ENCODE measurements at places on chromosomes 12 and 14. TPM values are rescaled to one million over a fixed set of nuclear protein-coding genes. Genes with fewer than 3 reads are reported as not detected.

ALDH1L2 gene
- total RNA-seq: not detected

- no peak for DNase-seq
Observed at GRCh38 chr12:39619316-39619659, 315 bp downstream of the ABCD2 start.

- DNase-seq: no peak
Observed at GRCh38 chr14:87179936-87180335, 813.0 kb downstream of the GALC start.

DNA sequence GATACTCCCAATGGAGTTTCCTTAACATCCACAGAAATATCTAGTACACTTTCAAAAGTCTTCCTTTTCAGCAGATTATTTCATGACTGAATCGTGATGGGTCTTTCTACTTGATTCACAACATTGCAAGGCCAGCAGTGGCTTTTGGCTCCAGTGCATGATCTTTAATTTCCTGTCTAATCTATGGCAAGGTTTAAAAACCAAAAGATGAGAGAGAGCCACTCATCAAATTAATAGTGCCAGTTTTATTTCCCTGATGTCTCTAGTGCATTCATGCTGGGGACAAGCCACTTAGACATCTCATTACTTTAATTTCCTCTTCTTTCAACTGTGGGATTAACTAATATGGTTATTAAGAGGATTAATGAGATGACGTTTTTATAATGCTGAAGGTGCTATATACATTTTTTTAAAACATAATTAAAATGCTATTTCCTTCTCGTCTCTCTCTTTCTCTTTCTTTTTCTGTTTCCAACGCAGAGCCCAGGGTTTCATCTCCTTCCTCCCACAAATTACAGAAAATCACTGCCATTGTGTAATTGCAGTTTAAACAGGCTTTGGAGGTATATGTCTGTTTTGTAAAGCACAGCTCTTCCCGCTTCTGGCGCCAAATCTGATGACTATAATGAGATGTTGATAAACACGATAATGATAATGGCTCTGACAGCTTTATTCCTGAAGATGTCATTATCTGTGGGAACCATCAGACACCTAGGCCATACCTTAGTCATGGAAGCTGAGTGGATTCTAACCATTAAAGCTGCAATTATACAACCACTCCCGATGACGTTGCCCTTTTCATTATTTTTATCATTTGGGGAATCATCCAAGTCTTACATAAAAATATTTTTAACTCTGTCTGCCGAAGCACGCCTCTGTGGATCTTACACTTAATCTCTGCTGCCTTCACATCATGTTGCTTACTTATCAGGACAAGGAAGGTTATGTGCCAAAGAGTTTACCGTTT is 103.1 kb upstream of the PPM1H start:
- DNase-seq: no peak

LRTM2 gene
- 0.11 TPM for total RNA-seq

DNA sequence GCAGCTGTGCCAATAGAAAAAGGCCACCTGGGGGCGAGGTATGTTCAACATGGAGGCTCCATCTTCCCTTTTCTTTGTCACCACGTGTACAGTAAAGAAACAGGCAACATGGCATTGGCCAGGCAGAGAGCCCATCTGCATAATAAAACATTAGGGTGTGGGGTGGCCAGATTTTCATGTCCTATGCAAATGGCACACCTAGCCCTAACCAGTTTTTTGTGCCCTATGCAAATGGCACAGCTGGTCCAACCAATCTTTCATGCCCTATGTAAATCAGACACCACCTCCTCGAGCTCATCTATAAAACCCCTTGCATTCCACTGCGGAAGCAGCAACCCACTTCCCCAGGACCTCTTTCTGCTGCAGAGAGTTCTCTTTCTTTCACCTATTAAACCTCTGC is 149.1 kb upstream of the RGS6 start:
- no peak for DNase-seq

- no peak for DNase-seq
Observed at GRCh38 chr12:118981285-118982211, at the start of gene SRRM4. Gene SRRM4, plus strand, starts transcription at chr12:118981541. Its CDS starts 342 bp downstream, at chr12:118981883.

DNA sequence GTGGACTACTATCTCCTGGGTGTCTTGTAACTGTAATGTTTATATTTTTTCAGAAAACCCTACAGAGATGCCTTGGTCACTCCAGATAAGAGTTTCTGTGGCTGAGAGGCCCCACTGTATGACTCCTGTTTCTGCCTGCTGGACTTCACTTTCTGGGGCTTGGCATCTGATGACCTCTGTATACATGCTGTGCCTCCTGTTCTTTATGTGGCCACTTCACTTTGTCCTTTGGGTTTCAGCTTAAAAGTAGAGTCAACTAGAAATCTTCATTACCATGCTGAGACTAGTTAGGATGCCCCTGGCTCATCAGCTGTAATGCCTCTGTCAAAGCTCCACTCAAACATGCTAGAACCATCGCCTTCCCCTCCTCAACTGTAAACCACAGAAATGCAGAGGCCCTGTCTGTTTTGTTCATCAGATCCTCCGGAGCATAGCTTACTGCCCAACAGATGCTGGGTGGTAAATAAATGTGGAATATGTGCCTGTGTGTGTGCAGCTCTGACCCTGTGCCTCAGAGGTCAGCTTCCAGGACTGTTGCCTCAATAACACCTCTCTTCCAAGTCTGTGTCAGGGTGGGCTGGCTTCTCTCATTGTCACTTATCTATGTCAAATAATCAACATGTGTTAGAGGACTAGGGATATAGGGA is 25.5 kb downstream of the ZNF664 start:
- no peak for DNase-seq

GRCh38 chr12:89134213-89134770 is 218.0 kb downstream of the DUSP6 start:
- no peak for DNase-seq

- no peak for DNase-seq
Observed at GRCh38 chr14:101557811-101558738, 3.2 kb upstream of the DIO3 start.

DNA sequence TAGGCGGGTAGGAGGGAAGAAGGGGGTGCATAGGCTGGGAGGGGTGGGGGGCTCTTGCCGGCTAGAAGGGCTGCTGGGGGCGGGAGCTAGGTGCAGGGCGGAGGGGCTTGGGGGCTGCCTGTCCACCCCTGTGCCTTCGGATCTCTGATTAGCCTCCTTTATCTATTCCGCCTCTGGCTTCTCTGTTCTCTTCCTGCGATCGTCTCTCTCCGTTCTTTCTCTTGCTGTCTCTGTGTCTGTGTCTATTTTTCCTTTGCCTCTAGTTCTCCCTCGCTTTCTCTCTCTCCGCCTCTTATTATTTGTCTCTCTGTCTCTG is 166.7 kb upstream of the LHX5 start:
- DNase-seq: no peak

GRCh38 chr12:32522331-32523221 is 123.2 kb downstream of the FGD4 start:
- no peak for DNase-seq

GRCh38 chr14:105060751-105061427 is 4.3 kb downstream of the GPR132 start:
- DNase-seq: no peak

DNA sequence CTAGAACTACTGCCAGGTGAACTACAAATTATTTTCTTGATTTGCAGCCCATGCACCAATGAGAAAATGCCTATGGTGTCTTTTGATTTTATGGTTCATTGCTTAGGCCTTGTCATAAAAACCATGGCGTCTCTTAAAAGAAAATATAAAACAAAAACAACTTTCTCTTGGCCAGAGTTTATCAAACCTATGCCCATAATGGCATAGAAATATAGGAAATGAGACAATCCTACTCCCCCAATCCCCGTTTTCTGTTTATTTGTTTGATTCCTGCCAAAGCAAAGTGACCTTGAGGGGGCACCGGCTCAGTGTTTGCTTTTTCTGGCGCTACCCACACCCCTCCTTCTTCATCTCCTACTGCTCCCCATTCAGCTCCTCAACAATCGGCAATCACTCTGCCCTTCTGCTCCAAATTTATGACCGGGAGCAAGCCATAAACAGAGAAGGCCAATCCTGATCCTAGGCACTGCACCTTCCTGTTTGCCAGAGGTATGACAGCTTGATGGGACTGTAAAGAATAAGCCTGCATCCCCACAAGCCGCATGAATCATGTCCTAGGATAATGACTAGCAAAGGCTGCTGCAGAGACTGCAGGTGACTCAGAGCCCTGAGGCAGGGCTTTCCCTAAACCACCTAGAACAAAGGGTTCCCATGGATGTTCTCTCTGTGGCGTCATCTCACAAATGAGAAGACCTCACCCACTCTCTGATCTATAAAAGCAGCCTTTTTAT is 874.9 kb downstream of the NRXN3 start:
- DNase-seq: no peak

DNA sequence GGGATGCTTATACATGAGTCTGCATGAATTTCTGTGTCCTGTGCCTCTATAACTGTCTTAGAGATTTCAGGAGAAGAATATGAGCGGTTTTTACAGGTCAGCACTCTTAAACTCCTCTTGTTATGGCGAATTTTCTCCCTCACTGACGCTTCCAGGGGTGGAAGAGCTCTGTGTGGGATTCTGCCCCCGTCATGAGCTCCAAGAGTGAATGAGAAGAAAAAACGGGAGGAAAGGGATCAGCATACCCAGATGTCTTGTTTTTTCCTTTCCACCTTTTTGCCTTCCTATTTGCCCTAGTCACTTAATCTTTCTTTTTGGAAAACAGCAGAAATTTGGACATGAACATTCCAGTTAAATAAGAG is 651 bp downstream of the PFKM start:
- no peak for DNase-seq

DNA sequence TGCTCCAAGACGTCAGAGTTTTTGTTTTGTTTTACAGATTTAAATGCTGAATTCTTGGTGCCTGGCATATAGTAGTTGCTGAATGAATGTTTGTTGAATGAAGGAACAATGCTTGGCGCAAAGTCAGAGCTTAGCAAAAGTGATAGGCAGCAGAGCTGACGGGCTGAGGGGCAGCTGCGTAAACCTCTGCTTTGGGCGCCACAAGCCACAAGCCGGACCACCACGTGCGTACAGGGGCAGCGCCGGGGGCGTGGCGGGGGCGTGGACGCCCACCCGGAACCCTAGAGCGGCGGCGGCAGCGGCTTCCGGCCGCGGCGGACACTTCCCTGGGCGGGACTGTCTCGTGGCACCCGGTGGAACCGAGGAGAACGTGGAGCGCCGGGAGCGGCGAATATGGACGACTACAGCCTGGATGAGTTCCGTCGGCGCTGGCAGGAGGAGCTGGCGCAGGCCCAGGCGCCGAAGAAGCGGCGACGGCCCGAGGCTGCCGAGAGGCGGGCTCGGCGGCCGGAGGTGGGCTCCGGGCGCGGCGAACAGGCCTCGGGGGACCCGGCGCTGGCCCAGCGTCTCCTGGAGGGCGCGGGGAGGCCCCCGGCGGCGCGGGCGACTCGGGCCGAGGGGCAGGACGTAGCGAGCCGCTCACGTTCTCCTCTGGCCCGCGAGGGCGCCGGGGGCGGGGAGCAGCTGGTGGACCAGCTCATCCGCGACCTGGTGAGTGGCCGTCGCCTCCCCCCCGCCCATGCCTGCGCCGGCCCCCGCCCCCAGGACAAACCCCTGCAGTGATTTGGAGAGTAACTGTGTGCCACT is at the start of gene FBXW8:
FBXW8 (plus strand) TSS at position 306 of the 807 bp plus-strand sequence; CDS start at position 394, 88 bp downstream.
- DNase-seq: peak; percentile 51

- DNase-seq: no peak
Observed at GRCh38 chr14:76761960-76762410, 717 bp downstream of the VASH1 start.

- DNase-seq: no peak
Observed at GRCh38 chr12:93497456-93497855, 30.1 kb downstream of the MRPL42 start.

DNA sequence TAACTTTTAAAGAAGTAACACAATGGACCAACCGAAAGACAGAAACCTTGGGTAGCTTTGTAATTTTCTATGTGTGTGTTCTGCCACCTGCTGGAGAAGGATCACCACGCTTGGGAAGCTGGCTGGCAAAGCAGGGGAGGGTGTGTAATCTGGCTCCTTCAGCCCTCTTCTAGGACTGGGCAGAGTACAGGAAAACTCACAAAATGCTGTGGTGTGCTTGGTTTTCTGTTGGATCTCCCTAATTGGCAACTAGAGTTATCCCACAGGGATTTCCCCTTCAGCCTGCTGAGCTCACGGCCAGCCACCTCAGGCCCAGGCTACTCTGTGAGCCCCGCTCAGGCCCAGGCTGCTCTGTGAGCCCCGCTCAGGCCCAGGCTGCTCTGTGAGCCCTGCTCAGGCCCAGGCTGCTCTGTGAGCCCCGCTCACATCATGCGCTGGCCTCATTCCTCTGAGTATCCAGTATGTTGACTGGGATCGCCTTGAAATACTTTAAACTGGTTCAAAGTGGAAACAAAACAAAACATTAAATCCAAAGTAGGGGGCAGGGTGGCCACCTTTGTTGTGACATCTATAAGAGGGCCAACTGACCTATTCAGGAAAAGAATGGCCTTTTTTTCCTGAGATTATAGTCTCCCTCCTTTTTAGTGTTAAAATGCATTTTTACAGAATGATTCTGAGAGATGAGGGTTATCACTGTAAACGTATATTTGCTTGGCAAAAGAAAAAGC is 52.0 kb upstream of the RNU6-8 start:
- peak; percentile 25 for DNase-seq

- DNase-seq: no peak
Observed at GRCh38 chr14:104595116-104595675, 9.4 kb downstream of the TMEM179 start.

DNA sequence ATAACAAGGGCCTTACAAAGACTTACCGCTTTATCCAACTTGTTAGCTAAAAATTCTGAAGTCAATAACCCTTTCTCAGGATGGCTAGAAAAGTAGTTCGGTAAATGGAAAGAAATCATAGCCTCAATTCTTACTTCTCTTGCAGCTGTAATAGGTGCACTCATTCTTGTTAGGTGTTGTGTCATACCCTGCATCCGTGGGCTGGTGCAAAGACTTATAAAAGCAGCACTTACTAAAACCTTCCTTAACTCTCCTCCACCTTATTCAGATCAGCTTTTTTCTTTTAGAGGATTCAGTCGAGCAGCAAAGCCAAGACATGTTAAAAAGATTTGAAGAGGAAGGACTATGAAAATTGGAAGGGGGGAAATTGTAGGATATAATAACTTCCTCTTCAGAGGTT is 238.2 kb upstream of the DIO3 start:
- DNase-seq: no peak

- DNase-seq: no peak
Observed at GRCh38 chr14:31243860-31244259, 36.3 kb upstream of the HECTD1 start.

GRCh38 chr14:68507544-68508081 is 285.3 kb downstream of the ZFP36L1 start:
- peak; percentile 79 for DNase-seq

CMTM5 gene
- not detected for total RNA-seq

All from CD4-positive, alpha-beta T cell (primary cell).